Occipital lobe (tissue), 3 donors: ENCODE measurements at places on chromosomes 7 and 10.
A peak's percentile ranks its signal among the peaks of the same experiment; 100 is the strongest.

- DNase-seq: no peak
Measured at GRCh38 chr10:59805014-59805413, 51.8 kb upstream of the MRLN start.

GRCh38 chr10:17335065-17335464 is 107.0 kb downstream of the VIM start:
- no peak for DNase-seq

DNA sequence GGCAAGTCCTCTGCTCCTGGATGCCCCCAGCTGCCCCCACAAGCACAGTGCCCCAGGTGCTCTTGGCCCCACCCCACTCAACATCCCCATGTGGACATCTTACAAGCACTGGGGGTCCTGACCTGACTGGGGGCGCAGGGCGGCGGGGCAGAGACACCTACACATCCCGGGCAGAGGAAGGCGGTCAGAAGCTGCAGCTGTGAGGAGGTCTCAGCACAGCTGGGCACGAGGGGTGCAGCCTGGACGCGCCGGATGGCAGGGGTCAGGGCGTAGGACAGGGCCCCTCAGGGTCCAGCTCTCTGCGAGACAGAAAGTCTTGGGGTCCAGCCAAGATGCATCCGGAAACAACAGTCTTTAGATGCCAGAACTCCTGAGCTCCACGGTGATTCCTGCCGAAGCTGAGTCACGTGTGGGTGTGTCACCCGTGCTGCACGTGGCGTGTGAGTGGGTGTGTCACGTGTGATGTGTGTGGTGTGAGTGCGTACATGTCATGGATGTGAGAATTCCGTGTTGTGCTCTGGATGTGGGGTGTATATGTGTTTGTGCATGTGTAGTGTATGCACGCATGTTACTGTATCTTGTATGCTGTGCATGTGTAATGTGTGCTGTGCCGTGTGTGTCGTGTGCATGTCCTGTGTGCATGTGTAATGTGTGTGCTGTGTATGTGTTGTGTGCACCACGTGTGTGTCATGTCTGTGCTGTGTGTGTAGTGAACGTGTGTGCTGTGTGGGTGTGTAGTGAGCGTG is 5.1 kb downstream of the VENTX start:
- no peak for DNase-seq

DNA sequence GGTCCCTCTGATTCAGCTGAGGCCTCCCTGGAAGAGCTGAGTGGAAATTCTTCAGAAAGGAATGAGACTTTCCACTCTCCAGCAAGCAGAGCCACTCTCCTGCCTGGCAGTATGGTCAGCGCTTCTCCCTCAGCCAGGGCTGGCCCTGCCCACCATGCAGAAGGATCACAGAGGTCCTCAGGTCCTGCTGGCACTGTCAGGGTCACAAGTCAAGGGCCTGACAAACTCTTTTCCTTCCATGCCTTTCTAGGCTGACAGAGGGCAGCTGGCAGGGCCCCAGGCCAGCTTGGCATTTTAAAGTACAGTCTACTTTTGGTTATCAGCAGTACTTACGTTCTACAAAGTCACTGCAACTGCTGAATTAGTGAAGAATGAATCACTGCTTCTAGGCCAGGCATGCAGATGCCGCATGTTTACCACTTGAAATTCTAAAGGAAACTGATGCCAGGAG is 119.3 kb upstream of the FRMD4A start:
- no peak for DNase-seq

- no peak for DNase-seq
Measured at GRCh38 chr10:107031931-107032699, 132.4 kb downstream of the SORCS1 start.

DNA sequence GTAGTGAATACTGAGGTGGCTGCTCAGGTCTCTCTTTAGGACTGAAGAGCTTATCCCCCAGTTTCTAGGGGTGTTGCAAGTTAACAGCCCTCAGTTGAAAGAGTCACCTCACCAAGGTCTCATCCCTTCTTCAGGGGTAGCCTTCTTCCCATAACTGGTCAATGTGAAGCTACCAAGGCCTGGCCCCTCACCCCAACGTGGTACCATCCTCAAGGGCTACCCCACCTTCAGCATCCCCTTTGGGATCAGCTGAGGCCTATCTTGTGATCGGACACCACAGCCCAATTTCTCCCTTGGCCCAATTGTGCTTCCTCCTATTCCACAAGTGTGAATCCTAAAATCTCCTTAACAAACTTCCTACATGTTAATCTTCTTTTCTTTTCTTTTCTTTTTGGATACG is 289.5 kb upstream of the MKLN1 start:
- DNase-seq: no peak

DNA sequence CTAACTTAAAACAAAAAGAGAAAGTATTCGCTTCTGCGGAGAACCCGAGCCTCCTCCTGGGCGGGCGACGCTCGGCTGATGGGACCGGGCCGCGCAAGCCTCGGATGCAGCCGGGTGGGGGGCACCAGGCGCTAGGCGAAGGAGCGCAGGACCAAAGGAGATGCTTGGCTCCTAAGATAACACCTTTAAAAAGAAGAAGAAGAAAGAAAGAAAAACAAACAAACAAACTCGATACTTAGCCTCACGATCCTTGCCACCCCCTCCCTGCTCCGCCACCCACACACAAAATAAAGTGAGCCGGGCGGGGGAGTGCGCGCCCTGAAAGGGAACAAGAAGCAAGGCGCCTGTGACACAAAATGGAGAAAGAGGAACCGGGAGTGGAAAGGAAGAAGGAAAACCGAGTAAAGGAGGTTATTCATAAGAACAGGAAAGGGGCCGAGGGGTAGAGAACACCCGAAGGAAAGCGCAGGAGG is 34.0 kb upstream of the EBLN1 start:
- DNase-seq: peak; percentile 58

- no peak for DNase-seq
Measured at GRCh38 chr10:49318755-49319154, 19.8 kb downstream of the C10orf71 start.

GRCh38 chr7:126589068-126589684 is 663.6 kb downstream of the GRM8 start:
- no peak for DNase-seq

DNA sequence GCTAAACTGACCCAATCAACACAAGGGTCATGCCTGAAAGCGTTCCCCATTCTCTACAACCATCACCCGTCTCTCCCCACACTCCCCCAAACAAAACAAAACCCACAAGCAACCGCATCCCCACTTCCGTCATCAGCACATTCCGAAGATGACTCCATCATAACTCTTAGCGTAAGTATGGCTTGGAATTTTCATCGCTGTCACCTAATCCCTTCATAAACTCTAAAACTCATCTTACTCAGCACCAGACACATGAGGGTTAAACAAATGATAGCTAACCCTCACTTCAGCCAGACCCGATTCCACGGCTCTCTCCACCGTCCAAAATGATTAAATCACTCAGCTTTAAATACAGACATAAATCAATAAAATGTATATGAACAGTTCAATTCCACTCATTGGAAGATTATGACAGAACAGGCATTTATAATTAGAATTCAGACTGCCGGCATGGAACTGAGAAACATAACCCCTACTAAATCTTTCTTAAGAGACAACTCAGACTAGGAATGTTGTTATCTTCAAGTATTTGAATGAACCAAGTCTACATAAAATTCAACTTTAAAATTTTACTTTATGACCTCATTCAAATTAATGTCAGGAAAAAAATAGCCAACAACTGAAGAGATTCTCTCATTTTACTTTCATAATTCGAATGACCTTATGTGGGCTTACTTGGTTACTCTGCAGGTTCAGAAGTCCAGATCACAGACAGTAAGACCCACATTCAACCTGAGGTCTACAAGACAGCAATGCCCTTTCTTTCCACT is 215.9 kb downstream of the PARD3 start:
- no peak for DNase-seq

GRCh38 chr10:36017137-36017536 is 375.0 kb upstream of the FZD8 start:
- DNase-seq: no peak

DNA sequence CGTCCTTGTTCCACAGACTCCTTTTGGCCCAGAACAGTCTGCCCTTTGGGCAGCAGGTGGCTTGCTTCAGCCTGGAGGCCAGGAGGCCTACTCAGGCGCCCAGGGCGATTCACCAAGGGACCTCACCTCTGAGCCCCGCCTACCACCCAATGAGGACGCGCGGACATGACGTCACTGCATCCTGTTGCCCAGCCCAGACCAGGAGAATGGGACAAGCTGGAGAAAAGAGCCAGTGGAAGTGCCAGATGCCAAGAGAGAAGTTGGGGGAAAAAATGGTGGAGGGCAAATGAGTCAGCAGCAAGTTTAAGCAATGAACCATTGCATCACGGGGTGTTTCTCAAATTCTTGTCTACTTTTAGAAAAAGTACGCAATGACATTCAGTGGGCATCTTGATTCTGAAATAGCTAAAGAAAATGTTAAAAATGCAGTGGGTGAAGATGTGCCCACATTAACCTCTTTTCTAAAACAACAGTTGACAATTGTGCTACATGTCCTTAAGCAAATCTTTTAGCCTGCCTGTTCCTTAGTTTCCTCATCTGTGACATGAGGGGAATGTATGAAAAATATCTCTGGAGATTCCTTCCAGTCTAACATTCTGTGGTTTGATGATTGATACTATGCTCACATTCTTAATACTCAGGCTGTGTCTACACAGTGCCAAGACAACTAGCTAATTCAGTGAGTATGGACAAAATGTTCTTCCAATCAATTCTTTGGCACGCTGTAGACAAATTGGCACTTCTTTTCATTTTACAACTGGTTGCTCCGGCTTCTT is 23.9 kb upstream of the LEP start:
- DNase-seq: no peak

DNA sequence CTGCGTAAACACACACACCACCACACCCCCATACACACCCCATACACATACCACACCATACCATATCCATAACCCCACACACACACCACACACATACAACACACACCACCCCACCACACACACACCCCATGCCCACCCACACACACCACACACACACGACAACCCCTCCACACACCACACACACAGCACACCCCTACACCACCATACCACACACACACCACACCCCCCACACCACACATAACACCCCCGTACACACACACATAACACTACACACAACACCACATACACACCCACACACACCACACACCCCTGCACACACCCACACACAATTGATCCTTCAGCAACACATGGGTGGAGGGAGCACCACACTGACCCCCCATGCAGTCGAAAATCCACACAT is 50.3 kb upstream of the BMS1 start:
- DNase-seq: no peak

- DNase-seq: no peak
Measured at GRCh38 chr7:95045236-95045923, 138.0 kb downstream of the PPP1R9A start.

DNA sequence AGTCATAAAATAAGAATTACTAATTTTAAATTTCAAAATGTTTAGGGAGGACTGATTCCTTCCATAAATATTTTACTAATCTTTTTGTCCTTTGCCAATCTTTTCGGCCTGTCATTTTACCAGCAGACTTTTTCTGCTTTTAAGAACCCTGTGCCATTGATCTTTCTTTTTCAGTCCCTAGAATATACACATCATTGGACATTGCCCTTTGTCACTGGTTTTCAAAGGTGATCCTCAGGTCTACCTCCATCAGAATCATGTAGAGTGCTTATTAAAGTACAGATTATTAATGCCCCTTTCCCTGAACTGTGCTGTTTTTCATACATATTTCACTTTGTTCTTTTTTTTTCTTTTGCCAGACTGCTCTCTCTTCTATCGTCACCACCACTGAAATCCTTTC is 43.8 kb downstream of the SHOC2 start:
- no peak for DNase-seq

DNA sequence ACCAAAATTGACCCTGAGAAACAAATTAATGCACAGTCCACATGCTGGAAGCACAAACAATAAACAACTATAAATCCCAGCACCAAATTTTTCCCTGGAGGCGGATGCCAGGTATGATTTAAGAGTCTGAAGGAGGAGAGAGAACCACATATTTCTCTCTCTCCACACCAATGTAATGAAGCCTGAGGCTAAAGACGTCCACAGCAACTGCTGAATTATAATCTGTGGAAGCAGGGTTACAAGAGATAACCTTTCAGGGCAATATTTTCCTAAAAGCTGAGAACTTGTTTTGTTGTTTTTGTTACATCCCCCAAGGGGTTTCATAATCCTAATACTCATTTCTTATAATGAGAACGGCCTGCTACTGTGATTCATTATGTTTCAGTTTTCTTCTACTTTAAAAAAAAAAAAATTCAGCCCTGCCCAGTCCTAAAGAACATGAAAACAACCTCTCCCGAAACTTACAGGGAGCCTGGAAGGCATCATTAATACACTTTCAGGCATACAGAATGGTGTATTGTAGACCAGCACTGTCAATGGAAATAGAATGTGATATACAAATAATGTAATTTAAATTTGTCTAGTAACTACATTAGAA is 48.5 kb upstream of the ABLIM1 start:
- DNase-seq: no peak

GRCh38 chr10:29924436-29924835 is 134.9 kb downstream of the JCAD start:
- DNase-seq: no peak

GRCh38 chr10:23886355-23886754 is 322.6 kb upstream of the KIAA1217 start:
- no peak for DNase-seq

GRCh38 chr10:66684581-66684980 is 241.3 kb upstream of the LRRTM3 start:
- no peak for DNase-seq

GRCh38 chr10:74026428-74027015 is 28.6 kb downstream of the VCL start:
- DNase-seq: no peak

GRCh38 chr7:151597541-151598444 is 78.1 kb upstream of the RHEB start:
- DNase-seq: no peak

GRCh38 chr7:114957444-114957843 is 35.5 kb downstream of the MDFIC start:
- DNase-seq: no peak

DNA sequence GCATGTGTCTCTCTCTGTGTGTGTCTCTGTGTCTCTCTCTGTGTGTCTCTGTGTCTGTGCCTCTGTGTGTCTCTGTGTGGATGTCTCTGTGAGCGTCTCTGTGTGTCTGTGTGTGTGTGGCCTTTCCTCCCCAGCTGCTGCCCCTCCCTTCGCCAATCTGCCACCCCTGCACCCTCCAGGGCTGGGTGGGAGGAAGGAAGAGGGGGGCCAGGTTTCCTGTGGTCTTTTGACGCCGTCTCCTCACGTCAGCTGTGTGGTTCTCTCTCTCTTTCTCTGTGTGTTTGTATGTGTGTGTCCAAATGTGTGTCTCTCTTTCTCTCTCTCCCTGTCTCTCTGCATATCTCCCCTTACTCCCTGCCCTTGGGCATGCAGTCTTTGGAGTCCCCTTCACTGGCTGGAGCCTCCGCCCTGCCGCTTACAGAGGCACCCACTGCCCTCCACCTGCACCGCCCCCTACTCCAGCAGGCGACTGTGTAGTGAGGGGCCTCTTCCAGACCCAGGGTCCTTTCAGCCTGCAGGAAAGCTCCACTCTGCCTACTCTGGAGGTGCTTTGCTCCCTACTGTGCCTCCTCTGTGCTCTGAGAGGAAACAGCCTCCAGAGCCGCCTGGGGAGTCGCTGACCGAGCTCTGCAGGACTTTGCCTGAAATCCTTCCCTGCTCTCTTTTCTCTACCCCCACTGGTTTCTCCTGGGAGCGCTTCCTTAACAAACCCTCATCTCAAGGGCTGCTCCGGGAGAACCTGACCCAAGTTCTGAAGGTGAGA is 44.2 kb upstream of the C10orf71 start:
- DNase-seq: no peak
